ENCODE measurements at places on chromosomes 1 and 21.
A peak's percentile ranks its signal among the peaks of the same experiment; 100 is the strongest.

DNA sequence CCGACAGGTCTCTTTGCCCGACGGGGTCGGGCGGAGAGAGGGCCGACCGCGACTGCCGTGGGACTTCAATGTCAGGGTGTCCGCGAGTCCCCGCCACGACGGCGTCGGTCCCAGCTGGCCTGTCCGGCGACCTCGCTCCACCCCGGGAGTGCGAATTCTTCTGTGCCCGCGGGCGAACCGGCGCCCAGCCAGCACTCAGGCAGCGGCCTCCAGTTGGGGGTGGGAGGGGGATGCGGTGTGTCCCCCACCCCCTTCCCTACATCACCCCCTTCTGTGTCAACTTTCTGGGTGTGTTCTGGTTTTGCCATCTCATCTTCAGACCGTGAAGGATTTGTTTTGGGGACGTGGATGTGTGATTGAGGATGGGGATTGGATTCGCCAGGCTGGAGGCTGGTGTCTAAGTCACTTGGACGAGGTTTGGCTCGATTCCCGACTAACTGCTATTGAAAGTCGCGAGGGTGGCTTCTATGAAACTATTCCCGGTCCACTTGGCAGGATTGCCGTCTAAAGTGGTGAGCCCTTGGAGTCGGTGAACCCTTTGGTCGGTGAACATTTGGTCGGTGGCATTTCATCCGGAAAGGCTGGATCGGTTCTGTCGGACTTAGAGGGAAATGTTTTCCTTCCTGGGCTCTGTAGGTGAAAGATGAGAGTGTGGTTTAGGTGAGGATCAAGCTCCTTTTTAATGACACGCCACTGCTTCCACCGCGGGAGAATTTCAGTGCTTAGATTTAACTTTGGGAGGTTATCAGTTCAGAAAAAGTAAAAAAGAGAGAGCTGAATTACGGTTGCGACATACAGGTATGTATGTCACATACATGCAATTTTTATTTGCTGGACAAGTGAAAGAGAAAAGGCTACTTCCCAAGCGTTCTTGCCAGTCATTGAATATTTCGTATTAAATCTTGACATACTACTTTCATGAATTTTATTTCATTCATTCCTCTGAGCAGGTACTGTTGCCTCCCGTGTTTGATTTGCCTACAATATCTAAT is 771 bp downstream of the ABCD3 start:
- no peak for DNase-seq

GRCh38 chr1:204254031-204254661 is 40.4 kb upstream of the GOLT1A start:
- DNase-seq: no peak

- no peak for DNase-seq
These were observed 14.1 kb upstream of the KLHDC8A start for GRCh38 chr1:205370780-205371179.

DNA sequence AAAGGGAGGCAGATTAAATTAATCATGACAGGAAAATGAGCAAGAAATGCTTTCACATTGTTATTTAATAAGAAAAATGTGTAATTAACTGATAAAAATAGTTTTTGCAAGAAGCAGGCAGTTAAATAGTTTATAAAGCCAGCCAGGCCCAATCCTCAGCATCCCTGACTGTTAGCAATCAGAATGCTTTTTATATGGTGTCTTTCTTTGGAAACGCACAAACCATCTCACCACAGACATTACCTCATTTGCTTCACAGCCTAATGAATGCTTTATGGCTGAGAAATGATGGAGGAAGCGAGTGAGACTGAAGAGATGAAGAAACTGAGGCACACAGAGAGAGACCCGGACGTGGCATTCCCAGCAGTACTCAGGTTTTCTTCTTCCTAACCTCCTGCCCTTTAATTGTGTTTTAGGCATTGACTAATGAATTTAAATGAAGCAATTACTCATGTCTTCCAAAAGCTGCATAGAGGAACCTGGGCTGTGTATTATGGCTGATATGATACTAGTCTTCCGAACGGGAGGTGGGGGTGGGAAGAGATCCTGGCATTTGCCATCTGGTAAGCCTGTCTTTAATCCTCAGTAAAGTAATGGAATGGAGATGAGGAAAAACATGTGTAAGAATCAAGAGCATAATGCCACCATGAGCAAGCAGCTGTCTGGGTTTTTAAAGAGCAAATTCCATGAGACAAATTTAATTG is 116.1 kb upstream of the LMO4 start:
- no peak for DNase-seq

DNA sequence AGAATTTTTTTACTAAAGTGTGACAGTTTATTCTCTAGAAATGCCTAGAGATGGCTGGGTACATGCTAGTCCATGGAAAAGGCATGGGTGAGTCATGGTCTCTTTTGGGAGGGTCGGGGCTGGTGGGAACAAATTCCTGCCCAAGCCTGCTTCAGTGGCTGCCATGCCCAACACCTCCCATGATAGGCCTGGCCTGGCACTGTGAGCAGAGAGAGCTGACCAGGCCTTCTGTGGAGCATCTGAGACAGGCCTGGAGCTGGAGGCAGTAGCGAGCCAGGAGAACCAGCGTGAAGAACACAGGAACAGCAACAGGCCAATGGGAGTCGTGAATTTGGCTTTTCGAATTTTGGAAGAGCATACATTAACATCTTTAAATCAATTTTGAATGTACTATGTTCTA is 209.2 kb downstream of the SDCCAG8 start:
- DNase-seq: no peak

- peak; percentile 60 for DNase-seq
These were observed 167.2 kb upstream of the HMCN1 start for GRCh38 chr1:185566995-185567394.

DNA sequence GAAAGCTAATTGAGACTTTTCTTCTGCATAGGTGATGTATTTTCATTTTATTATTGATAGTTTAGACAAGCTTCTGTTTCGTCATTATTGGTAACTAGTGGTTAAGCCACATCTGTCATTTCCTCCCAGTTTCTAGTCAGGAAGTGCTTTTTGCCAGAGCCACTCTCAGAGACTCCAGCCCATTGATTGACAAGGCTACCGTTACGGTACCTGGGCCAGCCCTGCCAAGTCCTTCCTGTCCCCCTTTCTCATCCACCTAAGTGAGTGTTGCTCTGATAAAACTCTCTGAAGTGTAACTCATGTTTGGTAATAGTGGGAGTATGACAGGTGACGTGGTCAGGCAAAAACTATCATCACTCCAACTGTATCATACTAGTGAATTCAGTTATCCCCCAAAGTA is 29.6 kb upstream of the AGL start:
- DNase-seq: peak; percentile 29

- DNase-seq: no peak
These were observed 40.9 kb upstream of the PADI1 start for GRCh38 chr1:17163789-17164666.

GRCh38 chr1:182143825-182144645 is 82.5 kb upstream of the ZNF648 start:
- no peak for DNase-seq

GRCh38 chr1:212234431-212235395 is 50.5 kb upstream of the PPP2R5A start:
- no peak for DNase-seq

DNA sequence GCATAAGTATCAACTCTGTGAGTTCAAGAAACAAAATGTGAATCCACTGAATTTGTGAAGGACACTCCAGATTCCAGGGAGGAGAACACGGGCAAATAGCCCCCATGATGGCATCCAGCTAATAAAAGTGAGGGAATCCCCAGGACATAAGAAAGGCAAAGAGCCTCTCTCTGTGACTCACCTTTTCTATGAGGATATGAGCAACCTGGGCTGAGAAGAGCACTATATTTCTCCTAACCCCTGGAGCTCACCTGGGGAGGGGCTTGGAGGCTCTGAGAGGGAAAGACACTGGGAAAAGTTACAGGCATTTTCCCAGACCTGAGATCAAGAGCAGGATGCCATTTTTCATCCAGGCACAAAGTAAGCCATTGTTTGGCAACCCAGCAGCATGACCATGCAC is 1298.8 kb downstream of the PLA2G4A start:
- DNase-seq: no peak

DNA sequence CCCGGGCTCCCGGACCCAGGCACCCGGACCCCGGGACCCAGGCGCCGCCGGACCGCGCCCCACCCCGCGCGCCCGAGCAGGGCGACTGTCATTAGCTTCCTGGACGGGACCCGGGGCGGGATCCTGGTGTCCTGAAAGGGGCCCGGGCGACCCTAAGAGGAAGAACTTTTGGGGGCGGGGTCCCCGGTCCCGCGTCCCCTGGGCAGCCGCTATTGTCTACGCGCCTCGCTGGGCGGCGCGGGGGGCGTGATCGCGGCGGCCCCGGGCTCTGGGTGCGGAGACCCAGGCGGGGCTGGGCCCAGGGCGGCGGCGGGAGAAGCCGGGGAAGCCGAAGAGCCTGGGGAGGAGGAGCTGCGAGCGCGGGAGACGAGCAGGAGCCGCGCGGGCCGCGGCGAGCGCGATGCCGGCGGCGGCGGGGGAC is 465 bp downstream of the HUNK start:
- DNase-seq: no peak

DNA sequence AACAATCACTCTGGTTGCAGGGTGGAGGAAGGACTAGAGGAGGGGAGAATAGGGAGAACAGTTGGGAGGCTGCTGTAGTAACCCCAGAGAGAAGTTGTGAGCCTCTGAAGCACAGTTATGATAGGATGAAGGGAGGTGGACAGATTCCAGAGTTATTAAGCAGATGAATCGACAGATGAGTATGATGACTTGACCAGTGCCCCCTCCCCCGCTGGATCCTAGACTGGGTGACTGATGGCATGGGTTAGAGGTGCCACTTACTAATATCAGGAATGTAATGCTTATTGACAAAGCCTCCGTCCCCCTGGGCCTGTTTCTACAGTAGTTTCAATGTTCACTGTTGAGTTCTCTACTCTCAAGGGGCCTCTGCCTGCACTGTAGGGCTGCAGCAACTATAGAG is 14.0 kb upstream of the TIPRL start:
- DNase-seq: no peak

DNA sequence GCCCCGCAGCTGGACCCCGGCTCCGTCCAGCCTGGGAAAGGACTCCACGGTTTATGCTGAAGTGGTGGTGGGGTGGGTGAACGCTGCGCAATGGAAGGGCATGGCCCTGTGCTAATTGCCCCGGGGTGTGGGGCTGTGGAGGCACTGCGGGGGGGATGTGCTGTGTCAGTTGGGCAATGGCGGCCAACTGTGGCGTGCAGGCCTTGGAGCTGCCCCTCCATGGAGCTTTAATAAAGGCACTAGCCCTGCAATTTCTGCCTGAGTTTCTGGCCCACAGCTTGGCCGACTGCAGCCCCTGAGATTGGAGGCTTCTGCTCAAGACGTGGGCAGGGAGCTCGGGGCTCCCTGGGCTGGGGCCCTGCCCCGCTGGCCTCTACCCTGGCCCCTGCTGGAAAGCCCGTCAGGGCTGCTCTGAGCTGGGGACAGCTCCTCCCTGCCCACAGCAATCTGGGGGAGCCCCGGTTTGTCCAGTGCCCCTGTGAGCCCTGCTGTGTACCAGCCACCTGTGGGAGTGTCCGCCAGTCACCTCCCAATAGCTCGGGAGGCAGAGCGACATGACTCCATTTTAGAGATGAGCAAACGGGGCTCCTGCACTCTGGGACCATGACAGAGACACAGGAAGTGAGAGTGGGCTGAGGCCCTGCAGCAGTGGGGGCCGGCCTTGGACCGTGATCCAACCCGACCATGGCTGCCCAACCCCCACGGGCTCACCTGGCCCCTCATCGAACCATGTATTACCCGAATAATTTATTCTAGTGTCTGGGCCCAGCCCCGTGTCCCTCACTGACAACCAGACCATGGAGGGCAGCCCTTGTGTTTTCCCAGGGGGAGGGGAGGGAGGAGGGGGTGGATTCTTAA is 8.7 kb upstream of the TNFRSF14 start:
- DNase-seq: peak; percentile 54

Data from CD4-positive, alpha-beta T cell treated with Interleukin-6 for 4 hours (primary cell).